ENCODE measurements at places on chromosomes 2 and 18.
A peak's percentile ranks its signal among the peaks of the same experiment; 100 is the strongest.

- no peak for DNase-seq
Measured at GRCh38 chr2:171420728-171421563, 12.8 kb downstream of the METTL8 start.

DNA sequence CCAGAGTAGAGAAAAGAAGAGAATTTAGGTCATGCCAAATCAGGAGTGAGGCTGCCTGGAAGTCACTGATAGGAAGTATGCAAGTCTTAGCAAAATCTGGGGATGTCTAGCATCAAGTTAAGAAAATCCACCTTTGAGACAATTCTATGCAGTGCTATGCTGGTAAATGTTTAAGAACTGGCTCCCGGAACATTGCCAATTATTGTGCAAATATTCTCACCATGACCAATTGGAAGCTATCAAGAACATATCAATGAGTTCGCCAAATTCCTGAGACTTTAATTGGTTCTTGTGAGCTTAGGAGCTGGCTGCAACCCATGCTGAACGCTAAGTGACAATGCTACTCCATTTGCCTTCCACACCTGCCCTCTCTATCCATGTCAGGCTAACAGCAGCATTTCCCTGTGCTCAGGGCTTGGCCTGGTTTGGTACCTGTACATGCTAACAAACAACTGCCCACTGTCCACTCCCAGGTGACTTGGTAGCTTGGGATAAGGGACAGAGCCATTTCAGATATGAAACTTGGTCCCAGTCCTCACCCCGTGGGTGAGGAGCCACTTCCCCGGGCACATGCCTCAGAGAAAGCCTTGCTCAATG lies 172.9 kb upstream of the KLHL29 start:
- DNase-seq, result peak; percentile 76

DNA sequence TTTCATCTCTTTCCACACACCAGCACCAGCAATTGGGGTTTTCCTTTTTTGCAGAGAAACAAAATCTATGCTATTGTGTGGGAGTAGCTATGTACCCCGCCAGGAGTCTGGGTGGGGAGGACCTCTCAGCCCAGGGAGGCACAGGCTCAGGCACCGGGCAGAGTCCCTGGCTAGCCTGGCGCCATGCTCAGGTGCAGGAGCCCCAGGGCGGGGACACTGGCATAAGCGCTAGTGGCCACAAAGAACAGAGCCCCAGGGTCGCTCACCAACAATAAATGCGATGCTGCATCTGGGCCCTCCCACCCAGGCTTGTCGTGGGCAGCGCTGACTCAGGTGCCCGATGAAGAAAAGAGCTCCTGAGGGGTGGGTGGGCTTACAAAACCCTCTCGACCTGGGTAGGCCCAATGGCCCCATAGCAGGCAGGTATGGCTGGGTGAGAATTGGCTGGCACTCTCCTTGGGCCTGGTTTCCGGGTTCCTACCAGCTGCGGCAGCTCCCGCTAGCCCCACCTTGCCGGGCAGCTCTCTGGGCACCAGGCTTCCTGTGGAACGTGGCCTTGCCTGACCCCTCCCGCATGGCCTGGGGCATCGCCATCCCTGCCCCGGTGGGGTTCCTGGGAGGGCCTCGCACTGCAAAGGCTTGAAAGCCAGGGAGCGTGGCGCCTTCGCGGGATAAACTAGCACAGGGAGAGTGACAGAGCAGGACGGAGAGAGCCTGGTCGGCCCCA lies 31.8 kb upstream of the COL6A3 start:
- DNase-seq, result no peak

GRCh38 chr2:209422191-209422754 lies 1.6 kb upstream of the MAP2 start:
- no peak for DNase-seq

DNA sequence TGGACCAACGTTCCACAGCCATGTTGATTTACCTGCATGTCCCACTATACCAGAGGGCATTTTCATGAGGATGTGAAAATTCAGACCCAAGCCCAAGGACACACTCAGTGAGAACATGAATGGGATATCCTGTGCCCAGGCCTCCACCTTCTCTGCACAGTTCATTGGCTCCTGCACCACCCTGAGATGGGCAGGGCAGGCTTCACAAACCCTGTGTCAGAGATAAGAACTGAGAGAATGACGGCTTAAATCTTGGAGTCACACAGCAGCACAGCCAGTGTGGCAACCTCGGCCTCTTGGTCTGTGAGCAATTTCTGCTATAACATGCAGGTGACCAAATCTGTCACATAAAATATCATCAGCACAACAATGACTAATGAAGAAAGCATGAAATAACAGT lies 71.9 kb downstream of the UXS1 start:
- DNase-seq, result no peak

- DNase-seq, result no peak
Measured at GRCh38 chr2:7919510-7919909, 762.3 kb upstream of the ID2 start.

GRCh38 chr2:6506361-6506794 lies 359.3 kb downstream of the CMPK2 start:
- DNase-seq, result peak; percentile 74

GRCh38 chr2:1730015-1730927 lies 14.0 kb downstream of the PXDN start:
- peak; percentile 70 for DNase-seq

DNA sequence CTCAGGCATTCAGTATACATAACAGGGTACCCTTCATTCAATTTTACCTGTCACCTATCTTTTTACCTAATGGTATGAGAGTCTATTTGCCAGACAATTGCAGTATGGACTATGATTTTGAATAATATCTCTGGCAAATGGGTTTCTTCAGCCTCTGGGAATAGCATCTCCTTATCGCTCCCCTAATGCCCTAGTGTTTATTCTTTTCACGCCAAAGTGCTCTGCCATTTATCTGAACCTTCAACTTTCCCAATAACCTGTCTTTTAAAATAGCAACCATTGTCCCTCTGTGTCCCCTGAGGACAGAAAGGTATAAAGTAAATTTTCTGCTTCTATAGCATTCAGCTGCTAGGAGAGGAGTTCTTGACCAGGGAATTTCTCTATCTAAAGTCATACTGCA lies 45.0 kb upstream of the FSHR start:
- DNase-seq, result no peak

DNA sequence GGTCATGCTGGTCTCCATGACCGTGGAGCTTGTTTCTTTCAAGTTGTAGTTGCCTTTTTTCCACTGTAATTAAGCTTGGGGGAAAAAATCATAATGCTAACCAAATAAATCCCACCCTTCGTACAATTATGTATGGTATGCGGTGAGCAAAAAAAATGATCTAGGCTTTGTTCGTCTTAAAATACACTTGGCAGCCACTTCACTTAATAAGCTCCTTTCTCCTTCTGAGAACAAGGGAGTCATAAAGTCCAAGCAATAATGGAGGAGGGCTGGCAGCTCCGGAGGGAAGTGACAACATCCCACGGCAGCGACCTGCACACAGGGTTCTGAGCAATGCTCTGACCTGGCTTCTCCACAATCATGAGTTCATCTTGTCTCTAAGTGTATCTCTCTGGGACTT lies 91.2 kb upstream of the KLHL29 start:
- no peak for DNase-seq

DNA sequence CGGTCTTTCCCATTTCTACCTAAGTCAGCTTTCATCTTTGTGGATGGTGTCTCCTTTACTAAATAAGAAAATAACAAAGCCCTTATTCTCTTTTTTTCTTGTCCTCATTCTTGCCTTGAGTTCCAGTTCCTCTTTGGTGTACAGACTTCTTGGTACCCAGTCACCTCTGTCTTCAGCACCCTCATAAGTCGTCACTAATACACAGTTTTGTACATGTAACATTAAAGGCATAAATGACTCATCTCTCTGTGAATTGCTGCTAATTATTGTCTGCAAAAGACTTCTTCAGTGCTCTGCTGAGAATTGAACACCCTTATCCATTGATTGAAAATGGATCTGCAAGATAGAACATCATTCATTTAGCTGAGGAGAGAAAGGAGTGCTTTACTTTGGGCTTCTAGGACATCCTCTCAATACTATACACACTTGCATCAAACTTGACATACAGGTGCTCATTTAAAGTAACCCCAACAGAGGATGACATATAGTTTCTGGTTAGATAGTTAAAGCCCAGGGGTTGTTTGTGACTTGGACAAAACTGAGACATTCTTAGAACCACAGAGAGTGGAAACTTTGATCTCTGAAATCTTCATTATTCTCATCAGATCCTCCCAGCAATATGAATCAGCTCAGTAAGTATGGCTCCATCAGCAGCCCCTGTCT lies 97.0 kb downstream of the XRCC5 start:
- no peak for DNase-seq
